ENCODE measurements at places on chromosomes 2 and 18.

DNA sequence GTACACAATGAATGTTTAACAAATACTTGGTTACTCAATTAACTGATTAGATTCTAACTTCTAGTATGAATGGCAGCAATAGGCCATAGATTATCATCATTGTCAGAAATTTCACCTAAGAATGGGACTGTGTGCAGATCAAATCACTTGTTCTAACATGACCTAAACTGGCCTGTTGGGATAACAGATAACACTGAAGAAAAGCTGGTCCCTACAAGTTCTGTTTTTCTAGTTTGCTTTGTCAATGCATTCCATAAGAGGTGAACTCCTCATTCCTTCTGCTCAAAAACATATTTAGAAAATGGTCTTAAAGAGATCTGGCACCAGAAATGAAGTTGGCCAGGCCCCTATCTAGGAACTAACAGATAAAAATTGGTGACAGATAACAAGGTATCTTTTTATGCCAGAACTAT lies 175.4 kb downstream of the THADA start:
- no peak for DNase-seq

- peak; percentile 30 for DNase-seq
These were observed 108.7 kb downstream of the EPHA4 start for GRCh38 chr2:221463241-221463896.

GRCh38 chr2:170218456-170218855 lies 40.5 kb downstream of the MYO3B start:
- DNase-seq = no peak

DNA sequence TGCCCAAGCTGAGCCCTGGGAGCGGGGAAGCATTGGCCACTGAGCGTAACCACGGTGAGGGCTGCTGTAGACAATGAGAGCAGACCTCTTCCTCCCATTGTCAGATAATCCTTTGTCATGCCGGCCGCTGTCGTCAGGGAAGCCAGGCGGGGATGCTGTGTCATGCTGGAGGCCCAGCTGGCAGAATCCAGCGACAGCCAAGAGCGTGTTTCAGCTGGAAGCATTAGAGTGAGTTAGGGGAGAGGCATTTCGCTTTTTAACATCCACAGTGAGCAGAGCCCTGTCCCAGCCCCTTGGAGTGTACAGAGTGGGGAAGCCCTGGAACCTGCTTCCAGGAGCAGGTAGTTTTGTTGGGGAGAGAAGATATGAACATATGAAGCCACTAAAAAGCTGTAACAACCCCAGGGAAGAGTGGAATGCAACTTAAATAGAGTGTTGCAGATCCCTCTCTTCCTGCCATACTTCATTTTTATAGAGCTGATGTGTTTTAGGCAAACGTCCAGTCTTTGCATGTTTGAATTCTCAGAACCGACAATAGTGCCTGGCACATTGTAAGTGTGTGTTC lies 7.0 kb downstream of the CTIF start:
- no peak for DNase-seq

DNA sequence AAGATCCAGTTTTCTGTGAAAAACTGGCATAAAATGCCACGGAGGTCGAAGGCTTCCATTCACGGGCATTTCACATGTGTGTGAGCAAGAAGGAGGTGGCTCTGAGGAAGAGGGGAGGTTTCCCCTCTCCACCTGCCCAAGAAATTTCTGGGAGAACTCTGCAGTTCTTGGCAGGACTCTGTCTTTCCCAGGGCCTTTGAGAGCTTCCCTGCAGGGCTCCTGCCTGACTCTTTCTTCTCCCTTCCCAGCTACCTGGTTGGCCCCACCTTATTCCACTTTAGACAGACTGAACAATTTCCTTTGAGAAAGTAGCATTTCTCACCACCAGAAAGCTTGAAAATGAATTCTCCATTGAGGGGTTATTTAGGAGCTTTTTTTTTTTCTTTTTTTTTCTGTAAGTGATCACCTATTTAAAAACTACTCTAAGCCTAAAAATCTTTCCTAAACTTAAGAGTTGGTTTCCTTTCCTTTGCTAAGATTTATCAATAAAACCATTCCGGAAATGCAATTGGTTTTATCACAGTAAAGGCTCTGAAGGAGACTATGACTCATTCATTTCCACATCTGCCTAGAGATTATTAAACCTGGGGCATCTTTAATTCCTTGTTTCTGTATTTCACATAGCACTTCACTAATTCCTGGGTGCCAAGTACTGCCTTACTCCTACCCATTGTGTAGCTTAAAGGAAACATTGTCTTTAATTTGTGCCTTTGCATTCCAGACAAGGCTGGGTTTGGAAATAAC lies 59.3 kb downstream of the UNC80 start:
- no peak for DNase-seq

DNA sequence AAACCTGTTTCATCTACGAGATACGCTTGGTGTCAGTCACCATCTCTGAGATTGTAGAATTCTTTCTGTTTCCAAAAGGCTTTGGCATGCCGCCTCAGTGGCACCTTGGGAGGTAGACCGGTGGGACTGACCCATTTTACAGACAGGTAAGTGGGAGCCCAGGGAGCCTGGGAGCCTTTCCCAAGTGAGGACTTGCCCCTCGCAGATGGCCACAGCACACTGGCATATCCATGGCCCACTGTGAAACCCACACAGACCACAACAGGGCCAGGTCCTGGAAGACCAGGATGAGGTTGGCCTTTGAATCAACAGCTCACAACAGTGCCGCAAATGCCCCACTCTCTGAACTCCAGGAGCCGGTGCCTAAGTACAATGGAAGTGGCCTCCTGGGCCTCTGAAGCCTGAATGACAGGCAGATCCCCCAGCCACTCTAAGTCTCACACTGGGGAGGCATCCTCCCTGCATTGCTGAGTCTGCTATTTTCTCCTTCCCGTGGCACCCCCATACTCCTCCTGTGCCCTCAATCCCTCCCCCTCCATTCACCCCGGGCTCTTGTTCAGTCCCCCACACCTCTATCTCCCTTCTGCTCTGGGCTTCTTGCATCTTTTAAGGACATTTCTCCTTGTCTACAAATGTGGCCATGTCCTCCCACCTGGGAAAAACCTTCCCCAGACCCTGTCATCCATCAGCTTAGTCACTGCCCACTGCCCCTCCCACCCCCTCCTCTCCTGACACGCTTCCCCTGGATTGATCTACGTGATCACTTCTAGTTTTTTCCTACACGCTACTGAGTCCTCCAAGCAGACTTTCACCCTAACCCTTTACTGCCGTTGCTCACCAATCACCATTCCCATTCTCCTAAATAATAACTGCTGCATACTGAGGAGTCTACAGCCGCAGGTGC lies 26.2 kb downstream of the CENPA start:
- DNase-seq = no peak

DNA sequence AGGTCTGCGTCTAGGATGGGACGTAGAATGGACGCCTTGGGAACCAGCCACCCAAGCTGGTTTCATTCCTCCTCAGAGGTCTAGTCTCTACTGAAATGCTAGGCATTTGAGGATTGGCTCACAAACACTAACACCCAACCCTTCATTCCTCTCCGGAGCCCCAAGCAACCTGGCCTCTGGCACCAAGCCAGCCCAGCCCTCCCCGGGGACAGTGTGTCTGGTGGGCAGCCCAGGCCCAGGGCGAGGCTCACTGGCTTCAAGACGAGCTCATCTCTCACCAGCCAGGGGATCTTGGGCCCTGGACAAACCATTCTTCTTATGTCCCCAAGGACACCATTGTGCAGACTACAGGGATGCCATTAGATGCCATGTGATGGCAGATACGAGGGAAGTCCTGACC lies 182.5 kb downstream of the CTIF start:
- DNase-seq = no peak

DNA sequence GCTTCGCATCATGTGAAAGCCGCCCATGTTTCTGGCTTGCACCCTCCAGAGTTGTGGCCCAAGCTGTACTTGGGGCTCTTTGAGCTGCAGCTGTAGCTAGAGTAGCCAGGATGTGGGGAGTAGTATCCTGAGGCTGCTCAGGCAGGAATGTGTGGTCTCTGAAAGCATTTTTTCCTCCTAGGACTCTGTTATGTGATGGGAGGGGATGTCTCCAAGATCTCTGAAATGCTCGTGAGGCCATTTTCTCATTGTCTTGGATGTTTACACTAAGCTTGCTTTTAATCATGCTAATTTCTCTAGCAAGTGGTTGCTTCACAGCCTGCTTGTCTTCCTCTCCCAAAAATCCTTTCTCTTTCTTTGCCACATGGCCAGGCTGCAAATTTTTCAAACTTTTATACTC lies 687.6 kb downstream of the DCDC2C start:
- no peak for DNase-seq

DNA sequence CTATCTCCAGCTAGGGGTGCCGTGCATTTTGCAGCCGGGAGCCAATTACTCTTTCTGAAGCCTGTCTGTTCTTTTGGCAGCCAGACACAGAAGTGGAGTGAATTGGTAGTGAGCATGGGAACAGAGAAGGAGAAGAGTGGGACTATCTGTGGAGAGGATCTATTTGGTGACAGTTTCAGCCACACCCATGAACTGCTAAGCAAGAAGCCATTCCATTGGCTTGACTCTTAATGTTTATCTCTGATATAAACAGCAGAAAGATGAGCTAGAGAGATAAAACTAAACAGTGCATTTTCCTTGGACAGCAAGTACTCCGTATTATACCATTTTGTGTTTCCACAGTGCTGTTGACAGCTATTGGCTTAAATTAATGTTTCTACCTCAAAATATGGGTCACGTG lies 259.6 kb upstream of the THUMPD2 start:
- DNase-seq = no peak

- peak; percentile 46 for DNase-seq
These were observed 582.4 kb upstream of the RAB6C start for GRCh38 chr2:129396980-129397599.

GRCh38 chr2:32772638-32773447 lies 145.0 kb downstream of the TTC27 start:
- DNase-seq = peak; percentile 33

DNA sequence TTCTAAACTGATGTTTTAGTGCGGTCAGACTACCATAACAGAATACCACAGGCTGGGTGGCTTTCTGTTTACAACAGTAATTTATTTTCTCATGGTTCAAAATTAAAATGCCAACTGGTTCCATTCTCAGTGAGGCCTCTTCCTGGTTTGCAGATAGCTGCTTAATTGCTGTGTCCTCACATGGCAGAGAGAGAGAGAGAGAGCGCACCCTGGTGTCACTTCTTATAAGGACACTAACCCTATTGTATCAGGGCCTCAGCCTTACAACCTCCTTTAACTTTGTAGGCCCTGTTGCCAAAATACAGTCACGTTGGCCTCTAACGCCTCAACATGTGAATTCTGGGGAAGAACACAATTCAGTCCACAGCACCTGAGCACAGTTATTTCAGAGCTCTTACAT lies 37.5 kb upstream of the ZNF385B start:
- peak; percentile 78 for DNase-seq

Measured in MM.1S (cell line).